ENCODE measurements at places on chromosomes 2 and 18.
A peak's percentile ranks its signal among the peaks of the same experiment; 100 is the strongest.

- no peak for DNase-seq
These were observed 113.0 kb downstream of the ICA1L start for GRCh38 chr2:202758604-202759003.

GRCh38 chr2:189022053-189022481 lies 47.9 kb downstream of the COL3A1 start:
- DNase-seq: no peak

DNA sequence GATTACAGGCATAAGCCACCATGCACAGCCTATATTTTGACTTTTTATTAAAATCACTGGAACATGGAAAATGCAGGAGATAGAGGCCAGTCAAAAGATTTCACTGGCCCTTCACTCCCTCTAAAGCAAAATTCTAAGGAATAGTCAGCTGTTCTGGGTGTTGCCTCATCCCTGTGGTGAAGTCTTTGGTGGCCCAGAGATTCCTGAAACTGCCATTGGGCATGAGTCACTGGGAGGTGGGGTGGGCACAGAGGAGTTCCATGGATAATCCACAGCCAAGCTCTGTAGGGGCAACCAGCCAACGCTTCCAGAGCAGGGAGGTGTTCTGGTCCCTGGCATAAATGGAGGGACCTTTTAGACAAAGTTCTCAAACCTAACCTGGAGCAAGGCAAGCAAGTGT lies 89.7 kb upstream of the TTC39C start:
- DNase-seq: no peak

DNA sequence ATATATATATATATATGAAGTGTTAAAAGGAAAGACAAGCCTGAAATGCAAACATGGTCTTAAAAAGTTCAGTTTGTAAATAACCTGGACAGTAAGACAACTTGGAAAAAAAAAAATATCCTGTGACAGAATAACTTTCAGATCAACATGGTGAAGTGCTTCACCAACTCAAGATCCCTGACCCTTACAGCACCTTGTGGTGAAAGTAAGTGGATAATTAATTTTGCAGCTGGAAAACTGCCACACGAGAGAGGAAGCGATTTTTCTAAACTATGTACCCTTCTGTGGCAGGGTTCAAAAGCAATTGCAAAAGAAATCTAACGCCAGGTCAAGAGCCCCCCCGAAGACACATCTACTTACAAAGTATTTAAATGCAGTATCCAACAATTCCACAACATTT lies 95.8 kb downstream of the PAX3 start:
- DNase-seq: no peak

DNA sequence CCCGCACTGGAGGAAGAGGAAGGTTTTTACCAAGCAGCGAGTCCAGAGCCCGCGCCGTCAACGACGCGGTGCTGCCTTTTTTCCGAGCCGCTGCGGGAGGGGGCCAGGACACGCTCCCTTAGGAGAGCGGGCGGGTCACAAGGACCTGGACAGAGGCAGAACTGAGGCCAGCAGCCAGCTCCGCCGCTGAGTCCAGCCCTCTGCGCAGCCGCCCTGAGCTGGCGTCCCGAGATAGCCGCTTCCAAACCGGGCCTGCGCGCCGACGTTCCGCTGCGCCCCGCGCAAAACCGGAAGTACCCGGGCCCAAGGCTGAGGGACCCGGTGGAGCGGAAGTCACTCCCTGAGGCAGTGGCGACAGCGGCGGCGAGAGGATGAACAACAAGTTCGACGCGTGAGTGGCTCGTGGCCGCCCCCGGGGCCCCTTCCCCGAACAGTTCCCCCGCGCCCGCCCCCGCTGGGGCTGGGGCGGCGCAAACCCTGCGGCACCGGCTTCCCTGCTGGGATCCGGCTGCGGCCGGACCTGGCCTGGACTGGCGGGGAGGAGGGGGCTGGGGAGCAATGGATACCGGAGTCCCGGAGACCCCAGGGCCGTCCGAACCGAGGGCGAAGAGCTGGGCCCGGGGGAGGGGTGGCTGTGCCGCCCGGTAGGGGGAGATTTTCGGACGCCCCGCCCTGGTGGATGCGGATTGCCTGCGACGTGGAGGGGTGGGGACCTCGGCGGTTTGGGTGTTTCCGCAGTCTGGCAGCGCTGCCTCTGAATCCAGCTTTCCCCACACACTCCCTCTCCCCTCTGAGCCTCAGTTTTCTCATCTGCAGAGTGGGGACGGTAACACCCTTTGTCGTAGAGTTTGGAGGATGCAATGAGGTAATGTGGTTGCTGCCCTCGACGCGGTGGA lies at the start of the genes EIF4E2 and TIGD1:
Gene EIF4E2 (plus strand): TSS at position 336 of the 896 bp plus-strand sequence. CDS start 36 bp downstream, at position 372.
Gene TIGD1 (minus strand): TSS at position 204 of the 896 bp plus-strand sequence. CDS start 675 bp downstream, outside the sequence.
- peak; percentile 98 for DNase-seq

DNA sequence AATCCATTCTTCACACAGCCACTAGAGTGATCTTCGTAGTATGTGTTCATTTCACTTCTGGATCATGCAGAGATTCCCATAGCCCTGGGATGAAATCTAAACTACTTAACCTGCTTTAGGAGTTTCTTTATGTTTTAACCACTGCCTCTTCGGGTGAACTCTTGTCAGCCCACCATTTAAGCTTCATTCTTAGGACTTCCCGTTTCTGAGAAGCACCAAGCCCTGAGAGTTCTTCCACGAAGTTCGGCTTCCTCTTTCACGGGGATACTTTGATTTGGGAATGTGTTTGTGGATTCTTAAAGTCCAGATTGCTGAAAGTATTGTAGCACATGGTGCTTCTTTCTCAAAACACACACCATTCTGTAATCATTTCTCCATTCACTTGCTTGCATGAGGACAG lies 205.0 kb downstream of the UBE2E3 start:
- no peak for DNase-seq

- DNase-seq: no peak
These were observed 48.3 kb downstream of the ZNF804A start for GRCh38 chr2:184646593-184646992.

GRCh38 chr2:126658319-126658904 lies 2.5 kb downstream of the GYPC start:
- no peak for DNase-seq

DNA sequence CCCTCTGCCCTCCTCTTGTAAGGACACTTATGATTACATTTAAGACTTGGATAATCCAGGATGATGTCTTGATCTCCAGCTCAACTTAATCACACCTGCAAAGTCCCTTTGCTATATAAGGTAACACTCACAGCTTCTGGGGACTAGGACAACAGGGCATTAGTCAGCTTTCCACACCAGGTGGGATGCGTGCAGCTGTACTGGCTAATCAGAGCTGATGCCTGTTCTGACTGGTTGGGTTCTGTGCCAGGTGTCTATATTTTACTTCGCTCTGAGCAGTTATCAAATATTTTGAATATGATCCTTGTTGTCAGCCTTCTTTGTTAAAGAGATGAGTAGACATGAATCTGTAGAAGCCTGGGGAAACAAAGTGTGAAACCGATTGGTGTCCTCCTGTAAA lies 115.5 kb upstream of the ATP8B1 start:
- DNase-seq: no peak

GRCh38 chr2:181042706-181043105 lies 62.3 kb downstream of the UBE2E3 start:
- DNase-seq: peak; percentile 9

- peak; percentile 77 for DNase-seq
These were observed 24.9 kb downstream of the CCNT2 start for GRCh38 chr2:134943540-134943939.

DNA sequence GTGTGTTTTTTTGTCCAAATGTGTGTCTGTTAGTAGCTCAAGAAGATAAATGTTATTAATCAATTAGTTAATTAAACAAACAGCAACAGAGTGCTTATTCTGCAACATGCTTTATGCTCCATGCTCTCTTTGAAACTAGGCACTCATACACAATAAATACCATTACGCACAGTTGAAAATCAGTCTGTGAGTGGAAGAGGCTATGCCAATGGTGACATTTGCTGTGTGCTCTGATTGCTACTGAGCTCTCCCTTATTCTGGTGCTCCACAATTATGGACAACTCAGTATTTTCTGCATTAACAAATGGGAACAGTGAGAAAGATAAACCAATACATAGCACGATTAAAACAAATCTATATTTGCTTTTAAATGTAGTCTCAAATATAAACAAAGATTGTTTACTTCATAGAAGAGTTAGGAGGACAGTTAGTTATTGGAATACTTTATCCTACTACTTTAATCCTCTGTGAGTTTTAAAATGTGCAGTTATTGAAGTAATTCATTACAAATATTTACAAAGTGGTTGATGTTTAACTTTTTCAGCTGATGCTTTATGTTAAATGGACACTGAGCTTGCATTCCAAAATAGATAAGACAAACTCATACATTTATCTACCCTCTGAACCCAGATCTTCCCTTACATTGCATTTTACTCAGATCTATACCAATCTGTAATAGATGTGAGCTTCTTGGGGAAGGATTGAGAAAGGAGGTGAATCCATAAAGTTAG lies 55.3 kb downstream of the NXPH2 start:
- DNase-seq: no peak

DNA sequence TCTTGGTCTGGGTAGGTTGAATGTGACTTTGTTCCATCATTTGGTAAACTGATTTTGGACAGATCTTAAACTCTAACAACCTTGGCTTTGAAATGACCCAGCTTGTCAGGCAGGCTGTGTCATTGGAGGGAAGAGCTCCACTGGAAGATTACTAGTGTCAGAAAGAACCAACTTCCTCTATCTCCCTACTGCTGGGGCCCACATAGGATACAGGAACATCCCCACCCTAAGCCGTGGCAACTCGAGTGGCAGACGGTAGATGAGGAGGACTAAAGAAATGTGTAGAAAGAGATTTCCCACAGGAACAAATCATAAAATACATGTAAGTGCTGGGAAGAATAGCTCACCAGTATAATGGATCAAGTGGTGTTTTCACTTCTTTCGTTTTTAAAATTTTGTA lies 4.3 kb upstream of the G6PC2 start:
- DNase-seq: peak; percentile 46

DNA sequence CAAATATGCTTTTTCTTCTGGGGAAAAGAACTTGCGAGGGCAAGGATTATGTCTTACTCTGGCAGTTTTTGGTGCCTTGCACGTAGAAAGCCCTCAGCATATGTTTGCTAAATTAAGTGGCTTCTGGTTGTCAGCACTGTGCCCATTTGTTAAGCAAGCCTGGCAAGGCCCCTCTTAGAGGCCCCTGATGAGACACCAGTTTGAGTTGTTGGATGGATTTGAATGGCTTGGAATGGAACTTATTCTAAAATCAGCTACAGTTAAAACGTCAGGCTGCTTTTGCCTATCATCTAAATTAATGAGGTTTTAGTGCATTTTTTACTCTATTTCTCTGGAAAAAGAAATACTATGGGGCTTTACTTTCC lies 28.2 kb downstream of the TMEM182 start:
- DNase-seq: no peak

GRCh38 chr2:238863749-238864206 lies 15.9 kb downstream of the TWIST2 start:
- DNase-seq: no peak

GRCh38 chr2:230590333-230590732 lies 122.3 kb upstream of the CAB39 start:
- DNase-seq: no peak

GRCh38 chr18:49875783-49876182 lies 62.5 kb upstream of the ACAA2 start:
- DNase-seq: no peak

- peak; percentile 5 for DNase-seq
These were observed 5.7 kb downstream of the FAM237A start for GRCh38 chr2:206647985-206648384.
